Activated naive CD4-positive, alpha-beta T cell treated with anti-CD3 and anti-CD28 coated beads, Interleukin-2, amount 50 U/mL, for 72 hours (primary cell): ENCODE measurements at places on chromosomes 7 and 10. TPM values are rescaled to one million over a fixed set of nuclear protein-coding genes. Genes with fewer than 3 reads are reported as not detected.

GRCh38 chr7:105599551-105599950, 18.3 kb upstream of the EFCAB10 start:
- DNase-seq, result no peak

The TOMM7 gene
- total RNA-seq, result 270 TPM

The PRRT4 gene
- 0.27 TPM for total RNA-seq

GRCh38 chr10:24898501-24898900, 53.9 kb downstream of the PRTFDC1 start:
- DNase-seq, result no peak

GRCh38 chr7:14888962-14889361, 13.6 kb downstream of the DGKB start:
- DNase-seq, result no peak

DNA sequence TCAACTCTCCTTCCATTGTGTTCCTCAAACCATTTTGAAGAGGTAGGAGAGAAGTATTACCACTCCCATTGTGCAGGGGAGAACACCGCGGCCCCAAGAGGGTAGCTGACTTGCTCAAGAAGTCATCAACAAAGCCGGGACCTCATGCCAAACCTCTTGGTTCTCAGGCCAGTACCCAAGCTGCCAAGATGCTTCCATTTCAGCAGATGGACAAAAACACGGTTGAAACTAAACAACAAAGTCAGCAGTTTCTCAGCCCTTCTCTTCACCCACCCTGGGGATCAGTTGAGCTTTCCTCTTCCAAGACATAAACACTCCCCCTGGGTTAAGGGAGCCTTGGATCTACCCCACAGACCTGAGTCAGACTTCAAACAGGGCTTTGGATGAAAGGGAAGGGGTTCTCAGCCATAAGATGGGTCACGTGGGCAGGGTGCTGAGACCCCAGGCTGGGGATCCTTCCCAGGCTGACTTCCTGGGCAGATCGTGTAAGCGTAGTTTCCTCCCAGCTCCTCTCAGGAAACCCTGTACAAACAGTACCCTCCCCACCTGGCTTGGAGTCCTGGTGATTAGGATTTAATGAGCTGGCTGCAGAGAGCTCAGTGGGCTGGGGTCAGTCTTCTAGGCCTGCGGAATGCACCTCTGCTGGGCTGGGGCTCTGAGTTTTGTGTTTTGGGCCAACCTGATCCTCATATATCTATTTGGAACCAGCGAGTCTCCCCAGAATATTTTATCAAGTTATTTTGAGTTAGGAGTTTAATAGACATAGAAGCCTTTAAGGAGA, 27.3 kb downstream of the EMX2 start:
- no peak for DNase-seq

DNA sequence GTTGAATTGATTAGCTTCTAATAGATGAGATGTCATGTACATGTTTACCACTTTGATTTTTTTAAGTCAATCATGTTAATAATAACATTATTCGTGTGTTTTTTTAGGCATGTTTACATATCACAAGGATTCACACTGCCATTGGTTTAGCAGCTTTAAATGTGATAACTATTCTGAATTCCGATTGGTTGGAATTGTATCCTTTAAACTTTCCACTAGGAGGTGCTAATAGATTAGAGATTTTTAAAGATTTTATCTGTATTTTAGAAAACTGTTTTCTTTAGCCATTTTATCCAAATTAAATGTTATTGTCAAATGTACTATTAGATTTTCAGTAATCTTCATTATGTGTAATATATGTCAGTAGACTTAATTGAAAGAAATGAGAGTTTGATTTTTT, 83.2 kb downstream of the HECTD2 start:
- DNase-seq, result no peak

DNA sequence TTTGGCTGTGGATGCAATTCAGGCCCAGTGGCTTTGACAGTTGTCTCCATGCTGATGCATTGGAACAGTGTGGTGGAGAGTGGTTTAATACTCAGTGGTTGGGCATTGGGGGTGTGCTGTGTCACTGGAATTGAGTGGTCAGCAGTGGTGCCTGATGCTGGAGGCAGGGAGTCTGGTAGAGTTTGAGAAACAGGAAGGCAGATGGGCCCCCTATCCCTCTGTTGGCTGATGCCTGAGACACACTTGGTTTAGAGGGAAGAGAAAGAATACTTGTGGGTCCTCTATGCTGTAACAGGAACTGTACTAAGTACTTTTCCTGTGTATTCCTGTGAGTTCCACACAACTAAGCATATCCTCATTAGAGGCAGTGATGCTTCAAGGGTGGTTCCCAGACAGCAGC, 55.4 kb downstream of the EEPD1 start:
- DNase-seq, result no peak

The LEP gene
- total RNA-seq, result not detected

DNA sequence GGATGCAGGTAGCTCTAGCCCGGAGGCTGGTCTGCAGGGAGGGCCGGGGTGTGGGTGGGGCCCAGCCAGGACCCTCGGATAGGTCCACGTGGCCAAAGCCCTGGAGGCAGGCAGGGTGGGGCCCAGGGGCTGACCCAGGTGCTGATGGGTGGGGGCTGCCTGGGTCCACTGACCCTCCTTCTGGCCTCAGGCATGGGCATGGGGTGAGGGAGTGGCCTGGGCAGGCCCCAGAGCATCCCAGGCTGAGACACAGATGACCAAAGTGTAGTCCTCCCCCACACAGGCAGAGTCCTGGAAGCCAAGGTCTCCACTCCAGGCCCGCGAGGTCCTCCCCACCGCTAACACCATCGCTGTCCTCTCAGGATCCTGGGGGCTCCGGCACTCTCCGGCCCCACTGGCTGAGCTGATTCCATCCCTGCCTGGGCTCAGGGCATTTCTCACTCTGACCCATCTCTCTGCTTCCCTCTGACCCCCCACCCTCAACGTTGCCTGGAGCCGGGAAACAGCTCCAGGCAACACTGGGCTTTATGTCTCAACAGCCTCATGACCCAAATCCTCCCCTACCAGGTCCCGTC, 20.7 kb upstream of the PPP2R2D start:
- DNase-seq, result no peak

The ENKUR gene
- 0.08 TPM for total RNA-seq

DNA sequence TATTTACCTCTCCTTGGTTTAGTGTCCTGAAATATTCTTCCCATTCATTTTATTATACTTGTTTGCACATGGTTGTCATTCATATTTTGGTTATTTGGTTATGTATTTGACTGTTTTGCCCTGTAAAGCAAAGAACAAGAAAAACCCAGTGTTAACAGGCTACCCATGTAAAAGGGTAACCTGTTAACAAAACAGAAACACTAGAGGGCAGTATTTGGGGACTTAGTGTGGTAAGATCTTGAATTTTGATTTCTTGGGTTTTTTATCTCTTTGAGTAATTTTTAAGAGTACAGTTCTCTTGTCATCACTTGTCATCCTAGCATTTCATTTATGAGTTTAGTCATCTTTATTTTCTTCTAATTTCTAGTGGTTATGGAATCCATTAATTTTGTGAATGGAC, 51.3 kb downstream of the POLL start:
- DNase-seq, result no peak

- no peak for DNase-seq
These were observed 270.6 kb downstream of the TWIST1 start for GRCh38 chr7:18846765-18847215.

- DNase-seq, result no peak
These were observed 21.9 kb downstream of the ATXN7L1 start for GRCh38 chr7:105854498-105854897.

DNA sequence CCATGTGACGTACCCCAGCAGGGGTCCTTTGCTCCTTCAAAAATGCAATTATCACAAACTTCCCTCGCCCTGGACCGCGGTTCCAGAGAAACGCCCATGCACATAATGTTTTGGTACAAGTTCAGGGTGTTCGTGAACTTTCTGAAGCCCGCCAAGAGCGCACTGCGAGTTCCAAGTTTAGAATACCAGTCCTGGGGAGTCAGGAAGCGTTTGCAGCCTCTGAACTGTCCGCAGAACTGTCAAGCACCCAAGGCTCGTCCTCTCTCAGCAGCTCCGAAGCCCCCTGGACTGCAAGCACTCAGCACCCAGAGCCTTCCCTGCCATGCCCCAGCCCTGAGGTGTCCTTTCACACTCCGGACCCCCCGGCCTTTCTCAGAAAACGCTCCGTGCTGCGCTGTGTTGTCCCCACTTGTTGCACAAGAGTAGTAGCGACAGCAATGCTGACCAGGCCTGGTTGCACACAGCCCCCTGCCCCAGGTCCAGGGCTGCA, 30.3 kb downstream of the CALML3 start:
- no peak for DNase-seq

The SNX13 gene
- total RNA-seq, result 22.4 TPM

GRCh38 chr10:70355051-70356021, 27.1 kb downstream of the LRRC20 start:
- no peak for DNase-seq

- peak; percentile 78 for DNase-seq
These were observed 168.9 kb downstream of the NRF1 start for GRCh38 chr7:129780257-129780973.

- no peak for DNase-seq
These were observed 188.8 kb upstream of the POT1 start for GRCh38 chr7:125118444-125118843.

GRCh38 chr7:154680894-154681659, 321.8 kb downstream of the PAXIP1 start:
- no peak for DNase-seq
